ENCODE measurements at places on chromosomes 7 and 10.

GRCh38 chr10:104766341-104766740 is 125.3 kb downstream of the SORCS3 start:
- DNase-seq, result no peak

DNA sequence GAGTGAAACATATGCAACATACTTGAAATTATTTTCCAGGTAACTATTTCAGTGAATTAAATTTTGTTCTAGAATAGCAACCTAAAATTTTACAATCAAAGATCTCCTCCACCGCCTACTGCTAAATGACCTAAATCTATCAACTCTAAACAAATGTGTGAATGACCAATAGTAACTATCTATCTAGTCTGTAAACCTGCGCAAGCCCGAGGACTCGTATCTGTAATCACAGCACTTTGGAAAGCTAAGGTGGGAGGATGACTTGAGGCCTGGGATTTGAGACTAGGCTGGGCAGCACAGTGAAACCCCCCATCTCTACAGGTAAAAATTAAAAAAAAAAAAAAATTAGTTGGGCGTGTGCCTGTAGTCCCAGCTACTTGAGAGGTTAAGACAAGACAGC is 83.0 kb downstream of the NEBL start:
- DNase-seq, result no peak

- peak; percentile 82 for DNase-seq
Observed at GRCh38 chr10:103197174-103197573, 4.1 kb upstream of the NT5C2 start.

DNA sequence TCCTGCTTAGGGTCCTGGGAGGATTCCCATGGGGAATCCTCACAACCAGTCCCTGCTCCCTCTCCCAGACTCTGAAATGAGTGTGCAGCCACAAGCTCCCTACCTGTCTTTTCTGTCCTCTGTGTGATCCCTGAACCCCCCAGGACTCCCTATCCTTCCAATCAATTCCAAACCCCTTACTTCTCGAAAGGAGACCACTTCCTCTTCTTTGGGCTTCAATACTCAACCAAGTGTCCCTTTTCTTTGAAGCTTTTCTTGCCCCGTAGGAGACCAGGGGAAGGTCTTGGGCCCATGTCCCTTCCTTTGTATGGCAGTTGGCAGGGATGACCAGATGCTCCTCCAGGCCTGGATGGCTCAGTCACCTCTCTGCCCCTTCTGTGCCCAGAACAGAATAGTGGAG is 1.7 kb downstream of the AEBP1 start:
- no peak for DNase-seq

DNA sequence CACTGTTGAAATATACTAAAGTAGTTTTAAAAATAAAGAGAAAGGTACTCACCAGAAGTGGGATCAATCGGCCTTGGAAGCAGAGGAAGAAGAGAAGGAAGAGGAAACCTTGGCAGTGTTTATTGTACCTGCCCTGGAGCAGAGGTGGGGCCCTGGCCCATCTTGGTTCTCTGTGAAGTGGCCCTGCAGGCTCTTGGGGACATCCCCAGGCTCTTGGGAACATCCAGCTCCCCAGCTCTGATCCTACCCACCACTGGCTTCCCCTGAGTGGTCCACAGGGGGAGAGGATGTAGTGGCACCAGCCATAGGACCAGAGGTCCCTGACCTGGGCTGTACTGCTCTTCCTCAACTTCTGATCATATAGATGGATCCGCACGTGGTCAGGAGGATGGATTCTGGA is 22.3 kb upstream of the RET start:
- no peak for DNase-seq

DNA sequence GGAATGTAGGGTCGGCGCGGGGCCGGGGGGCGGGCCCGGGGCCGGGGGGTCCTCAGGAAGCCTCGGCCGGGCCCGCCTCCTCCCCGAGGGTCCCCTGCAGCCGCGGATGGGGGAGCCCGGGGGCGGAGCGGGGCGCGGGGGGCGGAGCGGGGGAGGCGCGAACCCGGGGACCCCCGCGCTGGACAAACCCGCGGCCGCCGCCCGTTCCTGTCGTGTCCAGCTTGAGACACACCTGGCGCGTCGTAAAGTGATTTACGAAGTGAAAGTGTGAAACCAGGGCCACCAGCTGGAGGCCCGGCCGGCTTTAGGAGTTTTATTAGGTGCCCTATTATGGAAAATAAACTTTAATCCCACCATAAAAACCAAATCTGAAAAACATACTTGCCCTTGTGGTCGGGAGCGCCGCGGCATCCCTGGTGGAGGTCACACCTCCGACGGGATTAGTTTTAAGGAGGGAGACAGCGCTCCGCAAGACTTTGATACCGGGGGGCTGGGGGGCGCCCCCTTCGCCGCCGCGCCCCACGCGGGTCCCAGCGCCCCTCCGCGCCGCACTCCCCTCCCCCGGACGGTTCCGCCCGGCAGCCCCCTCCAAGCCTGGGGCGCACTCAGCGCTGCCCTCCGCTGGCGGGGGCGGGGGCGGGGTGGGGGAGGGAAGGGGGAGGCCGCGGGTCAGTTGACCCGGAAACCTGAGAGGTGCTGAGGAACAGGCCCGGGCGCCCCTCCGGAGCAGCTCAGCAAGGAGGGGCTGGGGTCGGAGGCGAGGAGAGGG is 10.3 kb downstream of the MNX1 start:
- DNase-seq, result no peak

DNA sequence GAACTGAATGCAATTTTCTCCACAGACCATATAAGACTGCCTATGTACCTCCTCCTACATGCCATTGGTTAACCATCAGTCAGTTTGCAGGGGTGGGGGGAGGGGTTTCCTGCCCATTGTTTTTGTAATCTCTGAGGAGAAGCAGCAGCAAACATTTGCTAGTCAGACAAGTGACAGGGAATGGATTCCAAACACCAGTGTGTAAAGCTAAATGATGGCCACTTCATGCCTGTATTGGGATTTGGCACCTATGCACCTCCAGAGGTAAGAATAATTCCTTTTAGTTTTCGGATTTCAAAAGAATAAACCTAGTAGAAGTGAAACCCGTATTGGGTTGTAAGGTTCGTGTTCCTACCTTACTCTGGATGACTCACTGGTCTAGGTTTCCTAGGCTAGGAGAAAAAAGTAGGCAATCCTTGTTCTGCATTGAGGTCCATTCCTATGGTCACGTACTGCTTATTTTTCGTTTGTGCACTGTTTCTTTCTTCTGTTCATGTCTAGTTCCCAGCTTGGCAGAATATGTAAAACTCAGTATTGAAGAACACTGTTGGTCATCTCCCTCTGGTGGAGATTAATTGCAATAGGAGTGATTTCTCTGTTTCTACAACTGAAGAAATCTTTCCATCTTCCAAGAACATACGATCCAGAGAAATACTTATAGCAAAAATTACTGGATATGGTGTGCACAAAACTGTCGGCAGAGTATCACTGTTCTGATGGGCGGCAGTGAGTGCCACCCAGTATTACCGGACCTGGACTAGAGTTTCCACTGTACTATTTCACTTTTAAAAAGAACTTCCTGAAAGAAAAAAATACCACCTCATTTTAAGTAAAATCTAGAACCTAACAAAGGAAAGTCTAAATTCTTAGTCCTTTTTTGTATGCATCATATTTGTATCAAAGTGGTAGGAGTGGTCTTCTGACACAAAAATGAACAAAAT is at the start of gene AKR1C3:
TSS of gene AKR1C3 (plus strand) at position 150 of the 941 bp plus-strand sequence. CDS start at position 181, 31 bp downstream.
- peak; percentile 59 for DNase-seq

DNA sequence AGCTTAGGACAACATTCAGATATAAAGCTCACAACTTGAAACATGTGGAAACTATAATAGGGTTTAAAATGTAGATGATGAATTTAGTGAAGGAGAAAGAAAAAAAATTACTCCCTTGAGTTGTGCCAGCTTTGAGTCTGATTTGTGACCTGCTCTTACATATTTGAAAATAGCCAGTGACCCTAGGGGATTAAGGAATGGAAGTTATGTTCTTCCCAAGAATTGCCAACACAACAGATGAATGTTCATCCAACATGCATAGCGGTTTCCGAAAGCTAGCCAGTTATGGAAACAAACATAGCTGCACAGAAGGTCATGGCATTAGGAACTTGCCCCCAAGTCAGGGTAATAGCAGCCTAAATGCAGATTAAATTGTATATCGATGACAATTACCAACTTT is 10.8 kb downstream of the TMEM196 start:
- DNase-seq, result no peak

DNA sequence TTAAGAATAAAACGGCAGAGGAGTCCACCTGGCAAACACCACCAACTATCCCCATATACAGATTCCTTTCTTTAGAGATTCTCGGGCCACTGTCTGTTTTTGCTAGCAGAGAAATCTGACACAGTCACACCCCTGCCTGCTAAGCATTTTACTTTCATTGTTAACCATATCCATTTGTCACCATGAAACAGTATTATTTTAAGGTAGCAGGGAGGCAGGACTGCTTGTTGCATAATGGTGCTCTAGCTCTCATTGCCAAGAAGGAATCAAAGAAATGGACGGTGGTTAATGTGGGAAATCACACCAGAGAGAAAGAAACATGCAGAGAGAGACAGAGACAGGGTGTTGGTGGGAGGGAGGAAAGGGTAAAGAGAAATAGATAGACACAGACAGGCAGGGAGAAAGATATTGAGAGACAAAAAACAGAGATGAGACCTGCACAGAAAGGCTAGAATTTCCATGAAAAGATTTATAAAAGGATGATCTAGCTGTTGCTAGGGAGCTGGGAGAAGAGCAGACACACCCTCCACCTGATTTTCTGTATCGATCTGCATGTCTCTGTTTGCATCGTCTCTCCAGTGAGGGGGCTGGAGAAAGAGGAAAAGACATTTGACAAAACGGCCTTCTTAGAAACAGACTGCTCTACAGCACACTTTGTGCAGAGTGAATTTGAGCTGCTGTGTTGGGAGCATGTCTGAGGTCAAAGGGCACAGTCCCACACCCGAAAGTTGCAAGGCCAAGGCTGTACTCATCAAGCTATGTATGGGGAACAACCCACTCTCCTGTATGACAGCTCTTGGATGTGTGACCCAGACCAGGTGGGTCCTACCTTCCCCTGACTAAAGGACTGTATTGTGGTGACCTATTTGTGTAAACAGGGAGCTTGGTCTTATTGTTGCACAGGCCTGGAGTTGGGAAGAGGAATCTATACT is 303.1 kb downstream of the FZD1 start:
- DNase-seq, result no peak

GRCh38 chr10:29608476-29609301 is 26.1 kb downstream of the SVIL start:
- no peak for DNase-seq

DNA sequence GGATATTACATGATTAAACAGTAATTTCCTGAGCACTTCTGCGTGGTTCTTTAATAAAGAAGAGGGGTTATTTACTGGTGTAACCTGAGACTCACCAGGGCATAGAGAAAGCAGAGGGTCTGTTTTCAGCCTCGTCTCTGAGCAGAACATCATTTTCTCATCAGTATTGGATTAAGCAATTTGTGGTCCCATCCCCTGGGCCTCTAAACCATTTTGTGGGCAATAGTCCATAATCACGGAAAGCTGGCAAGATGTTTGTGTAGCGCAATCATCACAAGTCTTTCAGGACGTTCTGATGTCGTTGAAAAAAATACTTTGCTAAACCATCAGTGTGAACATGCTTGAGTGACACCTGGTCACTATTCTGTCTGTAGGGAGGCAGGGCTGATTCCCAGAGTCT is 37.1 kb upstream of the SEC61G start:
- DNase-seq, result no peak

DNA sequence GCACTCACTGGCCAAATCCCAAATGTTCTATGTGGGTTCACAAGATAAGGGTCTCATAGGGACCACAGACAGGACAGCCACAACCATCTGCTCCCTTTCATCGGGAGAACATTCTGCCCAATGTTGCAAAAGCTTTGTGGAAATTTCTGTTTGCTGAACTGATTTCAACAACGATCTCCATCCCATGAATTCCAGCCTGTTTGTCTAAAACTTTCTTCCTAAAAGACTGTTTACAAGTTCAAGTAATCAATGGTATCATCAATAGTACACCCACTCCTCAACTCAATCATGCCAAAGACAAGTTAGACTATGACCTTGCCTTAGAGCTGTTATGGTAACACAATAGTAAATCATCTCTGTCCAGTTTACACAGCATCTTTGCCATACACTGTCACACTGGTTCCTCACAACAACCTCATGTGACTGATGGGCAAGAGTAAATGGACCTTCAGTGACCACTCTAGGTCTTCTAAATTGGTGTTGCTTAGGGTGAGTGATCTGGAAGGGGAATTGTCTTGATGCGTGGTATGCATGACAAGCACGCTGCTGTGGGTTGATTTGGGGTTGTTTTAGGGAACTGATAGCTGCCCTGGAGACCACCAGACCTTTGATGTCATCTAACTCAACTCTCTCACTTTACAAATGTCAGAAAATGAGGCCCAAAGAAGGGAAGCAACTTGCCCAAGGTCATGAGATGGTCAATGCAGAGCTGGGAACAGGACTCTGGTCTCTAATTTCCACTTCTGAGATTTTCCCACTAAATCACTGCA is 95.1 kb downstream of the PPP1R3C start:
- no peak for DNase-seq

DNA sequence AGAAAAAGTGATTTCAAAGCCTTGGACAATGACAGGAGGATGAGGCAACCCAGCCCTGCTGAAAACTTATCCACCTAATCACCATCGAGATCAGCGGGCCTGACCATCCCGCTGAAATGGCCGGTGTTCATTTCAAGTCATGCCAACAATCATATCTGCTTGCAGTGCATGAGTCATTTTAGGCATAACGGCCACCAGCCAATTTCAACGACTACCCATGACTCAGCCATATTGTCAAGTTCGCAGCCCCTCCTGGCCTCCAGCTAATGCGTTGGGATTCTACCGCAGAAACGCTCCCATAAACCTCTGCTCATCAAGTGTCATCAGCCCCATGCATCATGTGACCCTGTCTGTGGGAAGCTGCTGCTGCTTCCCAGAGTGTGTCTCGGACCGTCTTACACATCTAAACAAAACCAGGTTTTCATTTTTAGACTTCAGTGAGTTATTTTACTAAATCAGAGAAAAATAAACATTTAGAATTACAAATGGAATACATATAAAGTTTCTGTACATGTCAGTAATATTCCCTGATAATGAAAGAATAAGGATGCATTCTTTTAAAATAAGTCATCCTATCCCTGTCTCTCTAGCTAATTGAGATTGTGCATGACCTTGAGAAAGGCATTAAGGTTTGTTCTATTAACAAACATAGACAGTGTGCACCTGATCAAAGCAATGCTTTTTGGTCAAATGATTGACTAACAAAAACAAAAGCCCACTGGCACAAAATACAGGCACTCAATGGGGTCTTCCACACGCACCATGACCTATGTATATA is 188.9 kb downstream of the ADAM12 start:
- peak; percentile 96 for DNase-seq

- no peak for DNase-seq
Observed at GRCh38 chr7:105838627-105839231, 37.7 kb downstream of the ATXN7L1 start.
